ENCODE measurements at places on chromosomes 2 and 18.

- DNase-seq: no peak
Observed at GRCh38 chr2:46276642-46277041, 20.6 kb upstream of the EPAS1 start.

DNA sequence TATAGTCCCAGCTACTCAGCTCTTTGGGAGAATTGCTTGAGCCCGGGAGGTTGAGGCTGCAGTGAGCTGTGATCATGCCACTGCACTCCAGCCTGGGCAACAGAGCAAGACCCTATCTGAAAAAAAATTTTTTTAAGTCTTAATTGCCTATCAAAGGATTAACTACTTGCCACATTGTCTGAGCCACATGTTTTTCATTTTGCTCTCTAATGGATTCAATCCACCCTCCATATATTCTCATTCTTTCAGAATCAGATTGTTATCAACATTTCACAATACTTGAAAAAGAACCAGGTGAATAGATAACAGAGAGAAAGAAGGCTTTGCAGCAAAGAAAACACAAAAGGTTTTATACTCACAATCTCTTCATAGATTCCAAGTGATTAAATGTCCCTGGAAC lies 61.0 kb downstream of the PXDN start:
- DNase-seq: no peak

GRCh38 chr2:207871911-207872310 lies 102.2 kb upstream of the FZD5 start:
- no peak for DNase-seq

- no peak for DNase-seq
Observed at GRCh38 chr2:120617055-120617454, 118.6 kb upstream of the GLI2 start.

DNA sequence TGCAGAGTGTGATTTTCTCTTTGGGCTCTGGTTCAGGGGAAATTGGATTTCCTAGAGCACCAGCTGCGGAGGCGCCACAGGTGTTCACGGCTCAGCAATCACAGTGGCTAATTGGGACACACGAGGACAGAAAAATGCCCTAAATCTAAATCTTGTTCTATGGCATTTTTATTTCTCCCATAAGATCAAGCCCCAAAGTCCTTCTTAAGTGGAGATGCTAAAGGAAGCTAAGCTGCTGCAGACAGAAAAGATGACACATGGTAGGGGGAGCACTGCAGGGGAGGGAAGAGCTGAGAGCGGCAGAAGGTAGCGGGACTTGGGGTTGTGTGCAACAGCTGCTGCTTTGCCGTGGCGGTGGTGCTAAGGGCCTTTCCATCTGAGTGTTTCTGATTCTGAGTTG lies 280.6 kb downstream of the MYT1L start:
- no peak for DNase-seq

DNA sequence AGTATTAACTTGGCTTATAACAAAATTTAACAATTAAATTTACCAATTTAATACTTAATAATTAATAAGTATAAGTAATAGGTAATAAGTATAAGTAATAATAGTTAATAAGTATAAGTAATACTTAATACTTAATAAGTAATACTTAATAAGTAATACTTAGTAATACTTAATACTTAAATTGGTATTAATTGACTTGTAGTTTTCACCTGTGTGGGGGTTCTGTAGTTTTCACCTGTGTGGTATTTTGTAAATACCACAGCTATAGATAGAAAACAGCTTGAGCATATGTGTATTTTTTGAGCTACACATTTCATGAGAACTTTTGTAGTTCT lies 55.4 kb downstream of the MAPRE2 start:
- DNase-seq: no peak

GRCh38 chr2:206480161-206480560 lies 36.8 kb downstream of the ADAM23 start:
- no peak for DNase-seq

DNA sequence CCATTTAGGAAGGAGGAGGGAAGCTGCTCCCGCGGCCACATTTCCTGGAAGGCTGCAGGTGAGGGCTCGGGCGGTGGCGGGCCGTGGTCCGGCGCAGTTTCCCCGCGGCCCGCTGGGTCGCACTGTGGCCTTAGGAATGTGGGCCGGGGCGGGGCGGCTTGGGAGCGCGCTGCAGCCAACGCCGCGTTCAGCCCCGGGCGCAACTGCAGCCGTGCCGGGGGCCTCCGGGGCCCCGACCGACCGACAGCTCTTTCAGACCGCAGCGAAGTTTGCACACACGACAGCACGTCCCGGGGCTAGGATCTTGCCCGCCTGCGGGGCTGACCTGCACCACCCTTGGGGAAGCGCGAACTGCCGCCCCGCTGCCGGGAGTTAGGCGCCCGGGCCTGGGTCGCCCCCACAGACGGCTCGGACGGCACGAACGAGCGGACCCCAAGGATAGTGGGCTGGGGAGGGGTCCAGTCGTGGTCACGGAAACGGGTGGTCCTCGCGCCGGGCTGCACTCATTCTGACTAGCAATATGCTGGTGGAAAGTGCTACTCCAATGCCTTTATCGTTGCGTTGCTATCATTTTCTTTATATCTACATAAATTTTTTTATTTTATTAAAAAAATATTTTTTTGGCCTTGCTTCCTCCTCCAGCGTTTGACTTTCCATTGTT lies 69.9 kb upstream of the DLX2 start:
- DNase-seq: peak; percentile 44

DNA sequence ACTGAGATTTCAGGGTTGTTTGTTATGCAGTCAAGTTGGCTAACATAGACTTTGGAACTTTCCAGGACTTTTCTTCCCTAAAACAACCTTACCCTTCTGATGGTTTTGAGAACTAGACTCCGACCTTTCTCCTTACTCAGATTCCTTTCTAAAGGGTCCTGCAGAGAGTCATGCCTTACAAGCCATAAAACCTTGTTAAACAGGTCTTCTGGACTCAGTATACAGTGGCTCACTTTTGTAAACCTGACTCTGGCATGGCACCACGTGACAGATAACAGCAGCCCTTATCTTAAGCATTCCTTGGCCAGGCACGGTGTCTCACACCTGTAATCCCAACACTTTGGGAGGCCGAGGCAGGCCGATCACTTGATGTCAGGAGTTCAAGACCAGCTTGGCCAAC lies 253.2 kb upstream of the RAB6C start:
- no peak for DNase-seq

DNA sequence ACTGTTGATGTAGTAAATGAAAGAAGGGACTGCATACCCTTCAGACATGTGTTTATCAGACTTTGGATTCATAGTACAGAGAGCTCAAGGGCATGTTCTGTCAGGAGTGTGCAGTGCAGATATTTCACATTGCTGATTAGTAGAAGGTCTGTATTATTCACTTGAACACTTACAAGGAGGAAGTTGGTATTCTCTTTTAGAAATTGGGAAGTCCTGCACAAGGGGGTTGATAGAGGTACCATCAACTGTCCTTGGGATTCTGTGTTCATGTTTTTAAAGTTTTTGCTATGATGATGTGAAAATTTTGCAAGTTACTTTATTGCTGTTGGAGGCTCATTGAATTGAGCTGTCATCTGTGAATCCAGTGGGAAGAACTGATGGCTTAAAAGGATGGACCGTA lies 6.7 kb downstream of the PSMD1 start:
- no peak for DNase-seq

DNA sequence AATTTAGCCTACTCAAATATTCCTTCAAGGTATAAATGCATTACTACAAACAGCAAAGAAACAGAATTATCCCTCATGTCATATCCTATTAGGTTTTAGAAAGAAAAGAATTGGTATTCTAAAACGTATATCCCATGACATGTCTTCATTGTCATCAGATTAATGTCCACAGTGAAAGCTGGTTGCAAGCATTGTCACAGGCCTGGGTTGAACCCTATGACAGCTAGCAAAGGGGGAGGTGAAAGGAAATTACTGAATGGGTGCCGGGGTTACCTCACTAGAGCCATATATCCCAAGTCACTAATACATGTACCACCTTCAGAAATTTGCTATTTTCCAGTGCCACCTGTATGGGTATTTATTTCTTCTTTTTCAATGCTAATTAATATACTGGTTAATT lies 1630.5 kb upstream of the NXPH2 start:
- no peak for DNase-seq

DNA sequence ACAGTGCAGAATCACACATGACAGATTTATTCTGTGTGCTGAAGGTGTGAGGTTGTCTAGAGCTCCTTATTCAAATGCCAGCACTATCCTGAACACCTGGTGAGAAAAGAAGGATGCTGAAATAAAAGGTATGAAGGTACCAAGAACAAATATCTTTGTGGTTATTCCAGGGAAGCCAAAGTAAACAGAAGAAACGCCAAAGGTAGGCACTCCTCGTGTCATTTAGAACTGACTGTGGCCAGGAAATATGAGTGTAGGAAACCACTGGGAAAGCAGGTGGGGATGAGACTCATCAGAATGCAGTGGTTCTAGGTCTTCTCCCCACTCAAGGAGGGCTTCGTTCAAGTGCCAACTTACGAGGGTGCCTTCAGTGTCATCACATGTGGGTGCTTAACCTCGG lies 80.8 kb downstream of the KIF5C start:
- DNase-seq: no peak

DNA sequence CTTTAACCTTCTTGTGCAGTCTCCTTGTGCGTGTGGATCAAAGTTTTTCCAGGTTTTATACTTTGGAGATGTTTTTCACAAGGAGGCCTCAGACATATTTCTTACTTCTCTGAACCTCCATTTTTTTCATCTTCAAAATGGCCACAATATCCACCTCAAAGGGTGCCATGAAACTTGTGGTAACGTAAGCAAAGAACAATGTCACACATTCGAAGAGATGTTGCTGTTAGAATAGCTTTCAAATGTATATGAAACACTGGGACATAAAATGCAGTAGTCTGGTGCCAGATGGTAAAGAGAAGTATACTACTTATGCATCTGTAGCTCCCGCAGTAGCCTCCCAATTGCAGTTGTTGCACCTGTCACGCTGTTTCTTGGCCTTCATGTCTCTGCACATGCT lies 2.6 kb upstream of the KRCC1 start:
- no peak for DNase-seq

DNA sequence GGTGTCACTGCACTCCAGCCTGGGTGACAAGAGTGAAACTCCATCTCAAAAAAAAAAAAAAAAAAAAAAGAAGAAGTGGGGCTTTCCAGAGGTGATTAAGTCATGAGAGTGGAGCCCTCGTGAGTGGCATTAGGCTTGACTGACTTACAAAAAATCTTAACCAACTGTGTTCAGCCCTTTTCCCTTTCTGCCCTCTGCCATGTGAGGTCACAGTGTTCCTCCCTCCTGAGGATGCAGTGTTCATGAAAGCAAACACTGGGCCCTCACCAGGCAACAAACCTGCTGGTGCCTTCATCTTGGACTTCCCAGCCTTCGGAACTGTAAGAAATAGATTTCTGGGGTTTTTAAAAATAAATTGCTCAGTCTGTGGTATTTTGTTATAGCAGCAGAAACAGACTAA lies 37.0 kb upstream of the METTL21A start:
- DNase-seq: no peak

- DNase-seq: no peak
Observed at GRCh38 chr18:48355276-48356115, 53.7 kb downstream of the ZBTB7C start.

GRCh38 chr2:112924360-112924759 lies 13.4 kb downstream of the IL37 start:
- no peak for DNase-seq

DNA sequence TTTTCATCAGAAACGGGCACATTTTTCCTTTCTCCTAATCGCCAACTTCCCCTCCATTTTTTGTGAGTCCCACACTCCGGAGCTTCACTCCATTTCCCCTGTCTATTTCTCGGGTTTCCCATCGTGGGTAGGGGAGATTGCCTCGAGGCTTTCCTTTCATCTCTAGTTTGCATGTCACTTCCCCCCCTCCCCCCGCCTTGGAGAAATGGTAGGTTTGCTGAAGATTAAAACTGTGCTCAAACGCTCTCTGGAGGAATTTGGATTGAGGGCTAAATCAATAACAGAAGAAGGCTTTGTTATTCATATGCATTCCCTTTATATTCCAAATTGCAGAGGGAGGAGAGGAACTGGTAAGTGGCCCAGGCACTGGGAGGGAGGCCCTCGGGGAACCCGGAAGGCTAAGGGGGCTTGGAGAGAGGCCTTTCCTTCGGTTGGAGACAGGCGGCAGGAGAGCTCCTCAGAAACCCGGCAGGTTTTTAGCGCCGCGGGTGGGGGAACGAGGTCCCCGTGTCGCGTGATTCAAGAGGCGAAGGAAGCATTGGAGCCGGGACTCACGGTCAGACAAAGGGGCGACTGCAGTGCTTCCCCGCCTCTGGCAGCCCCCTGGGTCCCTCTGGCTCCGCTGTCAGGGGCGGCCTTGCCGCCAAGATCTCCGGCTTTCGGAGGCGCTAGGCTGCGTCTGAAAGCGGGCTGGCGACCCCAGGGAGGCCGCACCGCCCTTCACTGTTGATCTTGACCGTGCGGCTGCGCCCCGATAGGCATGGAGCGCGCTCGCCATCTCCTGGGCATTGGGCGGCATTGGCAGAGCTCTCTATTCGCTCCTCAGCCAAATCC lies 2.4 kb upstream of the HOXD12 start:
- DNase-seq: peak; percentile 68

DNA sequence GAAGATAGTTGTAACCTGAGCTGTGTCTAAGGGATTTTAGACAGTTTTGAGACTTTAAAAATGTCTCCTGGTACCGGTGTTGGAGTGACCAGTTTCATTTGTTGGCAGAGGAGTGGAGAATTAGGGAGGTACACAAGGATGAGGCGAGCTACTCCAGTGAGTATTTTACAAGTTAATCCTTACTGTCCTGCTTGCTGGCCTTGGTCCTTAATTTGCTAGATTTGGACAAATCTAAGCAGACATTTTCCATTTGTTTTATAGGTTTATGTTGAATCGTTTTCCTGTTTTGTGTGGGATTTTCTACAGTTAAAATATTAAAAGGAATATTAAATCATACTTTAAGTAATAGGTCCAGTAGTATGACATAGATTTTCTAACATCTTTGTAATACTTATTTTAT lies 101.8 kb downstream of the ZNF407 start:
- no peak for DNase-seq

GRCh38 chr2:216603010-216603883 lies 30.0 kb upstream of the IGFBP2 start:
- no peak for DNase-seq

DNA sequence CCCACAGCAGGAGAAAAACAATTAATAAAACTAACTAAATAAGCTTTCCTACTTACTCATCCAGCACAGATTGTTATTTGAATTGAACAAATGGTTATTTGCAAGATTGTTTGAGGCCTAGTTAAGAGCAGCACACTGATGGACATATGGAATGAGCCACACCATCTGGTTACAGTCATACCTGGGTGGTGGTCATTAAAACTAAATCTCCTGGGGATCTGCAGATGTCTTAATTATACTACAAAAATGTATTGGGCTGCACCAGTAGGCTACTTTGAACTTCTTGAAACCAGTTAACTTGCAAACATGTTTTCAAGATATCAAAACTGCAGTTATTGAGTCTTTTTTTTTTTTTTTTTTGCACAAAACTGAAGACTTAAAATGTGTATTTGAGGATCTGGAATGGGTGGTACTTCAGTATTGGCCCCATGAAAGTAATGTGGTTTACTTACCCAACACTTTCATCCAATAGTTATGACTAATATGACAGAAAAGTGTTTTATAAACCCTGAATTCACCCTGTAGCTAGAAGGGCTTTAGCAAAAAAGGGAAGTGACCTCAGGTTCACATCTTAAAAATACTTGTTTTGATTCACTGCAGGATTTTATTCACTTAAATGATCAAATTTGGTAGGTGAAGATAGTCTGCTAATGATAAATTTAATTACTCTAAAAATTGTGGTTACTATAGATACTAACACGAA lies 10.8 kb downstream of the AGFG1 start:
- DNase-seq: peak; percentile 28

GRCh38 chr2:85309699-85310321 lies 18.0 kb downstream of the TGOLN2 start:
- no peak for DNase-seq

All from D721Med (cell line).